ENCODE measurements at places on chromosomes 6 and 20.

GRCh38 chr6:30726506-30727413 lies 6.6 kb downstream of the TUBB start:
- DNase-seq, result no peak

- DNase-seq, result no peak
These were observed 20.1 kb upstream of the SERINC3 start for GRCh38 chr20:44541992-44542391.

DNA sequence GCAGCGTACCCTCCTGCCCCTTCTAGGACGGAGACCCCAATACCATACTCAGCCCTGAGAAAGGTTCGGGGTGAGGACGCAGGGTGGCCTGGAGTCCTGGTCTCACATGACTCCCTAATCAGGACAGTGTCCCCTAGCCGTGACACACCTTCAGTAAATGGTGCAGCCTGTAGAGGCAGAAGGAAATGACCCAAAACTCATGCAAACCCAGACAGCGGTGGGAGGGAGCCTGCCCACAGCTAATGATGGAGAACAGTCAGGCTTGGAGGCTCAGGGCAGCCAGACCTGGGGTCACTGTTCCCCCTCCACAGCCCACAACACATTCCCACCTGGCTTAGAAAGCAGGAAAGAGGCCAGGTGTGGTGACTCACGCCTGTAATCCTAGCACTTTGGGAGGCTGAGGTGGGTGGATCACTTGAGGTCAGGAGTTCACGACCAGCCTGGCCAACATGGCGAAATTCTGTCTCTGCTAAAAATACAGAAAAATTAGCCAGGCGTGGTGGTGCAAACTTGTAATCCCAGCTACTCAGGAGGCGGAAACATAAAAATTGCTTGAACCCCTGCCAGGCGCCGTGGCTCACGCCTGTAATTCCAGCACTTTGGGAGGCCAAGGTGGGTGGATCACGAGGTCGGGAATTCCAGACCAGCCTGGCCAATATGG lies 8.8 kb upstream of the HMGA1 start:
- no peak for DNase-seq

DNA sequence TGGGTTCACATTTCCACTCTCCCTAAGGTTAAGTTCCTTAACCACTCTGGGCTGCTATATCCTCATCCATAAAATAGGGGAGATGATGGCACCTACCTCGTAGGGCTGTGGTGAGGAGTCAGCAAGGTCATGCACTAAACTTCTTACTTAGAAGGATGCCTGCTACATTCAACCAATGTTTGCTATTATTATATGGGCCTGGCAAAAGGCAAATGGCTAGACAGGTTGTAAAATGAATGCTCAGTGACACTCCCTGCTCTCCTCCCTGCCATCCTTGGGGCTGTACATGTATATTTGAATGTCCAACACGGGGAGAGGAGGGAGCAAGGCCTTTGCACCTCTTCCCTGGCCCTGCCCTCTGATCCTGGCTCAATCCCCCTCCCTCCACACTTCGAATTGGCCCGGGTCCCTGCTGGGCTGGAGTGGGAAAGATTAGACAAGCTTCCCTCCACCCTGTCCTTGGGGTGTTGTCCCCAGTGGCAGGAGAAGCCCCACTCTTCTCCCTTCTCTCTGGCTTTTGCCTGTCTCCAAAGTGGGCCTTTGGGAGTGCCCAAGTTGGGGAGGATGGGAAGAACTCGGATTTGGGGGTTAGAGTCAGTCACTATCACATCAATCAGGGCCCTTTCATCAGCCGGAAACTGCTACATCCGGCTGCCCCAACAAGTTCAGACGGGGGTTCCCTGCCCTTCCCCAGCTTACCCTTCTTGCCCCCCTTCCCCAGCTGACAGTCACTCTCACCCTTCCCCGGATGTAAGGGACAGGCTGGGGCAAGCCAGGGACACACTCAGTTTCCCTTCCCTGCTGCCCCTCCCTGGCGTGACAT lies 36.3 kb upstream of the VEGFA start:
- no peak for DNase-seq

DNA sequence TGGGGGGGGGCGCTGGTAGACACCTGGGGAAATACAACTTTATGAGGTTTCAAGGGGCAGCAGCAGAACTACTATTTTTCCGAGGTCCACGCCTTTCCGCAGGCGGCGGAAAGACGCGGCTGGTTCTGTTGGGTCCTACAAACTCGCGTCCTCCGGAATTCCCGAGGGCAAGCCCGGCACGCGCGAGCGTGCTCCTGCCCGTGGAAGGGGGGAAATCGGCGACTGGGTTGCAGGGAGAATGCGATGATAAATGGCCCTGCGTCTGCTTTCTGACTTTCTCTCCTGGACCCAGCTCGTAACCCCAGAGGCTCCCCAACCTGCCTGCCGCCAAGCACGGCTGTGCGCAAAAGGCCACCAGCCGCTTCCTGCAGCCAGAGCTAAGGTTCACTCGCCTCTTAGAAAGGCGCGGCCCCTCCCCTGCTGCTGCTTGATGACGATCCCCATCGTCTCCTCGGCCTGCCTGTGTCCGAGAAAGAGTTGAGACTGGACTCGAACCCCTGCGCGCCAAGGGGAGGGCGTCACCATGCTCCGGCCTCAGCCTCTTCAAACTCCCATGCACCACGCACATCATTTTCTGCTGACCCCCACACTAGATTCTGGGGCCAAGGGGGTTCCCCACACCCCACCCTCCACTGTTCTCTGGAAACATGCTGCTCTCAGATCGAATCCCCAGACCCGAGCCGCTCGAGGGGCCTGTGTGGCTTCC lies 6.7 kb downstream of the FOXA2 start:
- no peak for DNase-seq

DNA sequence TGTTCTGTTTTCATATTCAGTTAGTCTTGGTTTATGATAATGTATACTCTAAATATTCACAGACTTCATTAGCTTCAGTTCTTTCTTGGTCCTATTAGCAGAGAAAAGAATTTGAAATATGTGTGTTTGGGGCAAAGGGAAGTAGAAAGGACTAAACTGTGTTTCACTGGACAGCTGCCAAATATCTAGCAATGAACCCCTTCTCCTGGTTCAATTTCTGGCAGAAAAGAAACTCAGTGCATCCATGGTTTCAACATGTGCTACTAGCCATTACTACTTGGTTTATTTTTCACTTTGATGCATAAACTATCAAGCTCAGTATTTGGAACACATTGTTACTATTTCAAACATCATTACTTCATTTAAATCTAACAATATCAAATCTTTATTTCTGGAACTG lies 43.6 kb downstream of the FBXL4 start:
- peak; percentile 18 for DNase-seq

DNA sequence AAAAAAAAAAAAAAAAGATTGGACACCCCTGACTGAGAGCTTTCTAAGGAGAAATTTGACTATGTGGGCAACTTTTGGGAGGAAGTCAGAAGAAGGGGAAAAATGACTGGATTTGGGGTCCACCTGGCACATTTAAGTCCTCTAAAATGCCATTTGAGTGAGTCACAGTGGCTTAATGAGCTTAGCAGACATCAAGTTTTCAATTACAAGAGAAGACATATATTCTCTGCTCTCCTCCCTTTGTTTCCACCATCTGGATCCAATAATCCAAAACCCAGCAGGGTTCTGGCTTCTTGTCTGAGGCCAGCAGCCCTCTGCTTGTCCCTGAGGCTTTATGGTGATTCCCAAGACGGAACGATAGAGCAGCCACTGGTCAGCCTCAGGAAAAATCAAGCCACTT lies 6.9 kb downstream of the PI3 start:
- peak; percentile 48 for DNase-seq

GRCh38 chr20:46174469-46175126 lies 56.5 kb downstream of the CD40 start:
- DNase-seq, result peak; percentile 15

DNA sequence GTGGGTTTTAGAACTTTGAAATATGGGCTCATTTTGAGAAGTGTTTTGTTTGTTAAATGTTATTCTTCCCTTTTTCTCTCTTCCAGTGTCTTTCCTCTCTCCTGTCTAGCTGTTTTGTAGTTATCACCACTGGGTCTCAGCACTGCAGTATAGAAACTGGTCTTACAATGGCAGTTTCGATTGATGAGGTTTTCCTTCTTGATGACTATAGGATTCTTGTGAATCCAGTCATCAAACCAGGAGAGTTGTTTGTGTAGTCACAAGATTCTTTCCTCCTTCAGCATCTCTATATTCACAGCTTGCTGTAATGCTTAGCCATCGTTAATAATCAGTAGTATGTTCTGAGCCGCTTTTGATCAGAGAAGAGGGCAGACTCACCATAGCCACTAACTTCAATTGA lies 172.3 kb downstream of the OGFRL1 start:
- DNase-seq, result peak; percentile 45

DNA sequence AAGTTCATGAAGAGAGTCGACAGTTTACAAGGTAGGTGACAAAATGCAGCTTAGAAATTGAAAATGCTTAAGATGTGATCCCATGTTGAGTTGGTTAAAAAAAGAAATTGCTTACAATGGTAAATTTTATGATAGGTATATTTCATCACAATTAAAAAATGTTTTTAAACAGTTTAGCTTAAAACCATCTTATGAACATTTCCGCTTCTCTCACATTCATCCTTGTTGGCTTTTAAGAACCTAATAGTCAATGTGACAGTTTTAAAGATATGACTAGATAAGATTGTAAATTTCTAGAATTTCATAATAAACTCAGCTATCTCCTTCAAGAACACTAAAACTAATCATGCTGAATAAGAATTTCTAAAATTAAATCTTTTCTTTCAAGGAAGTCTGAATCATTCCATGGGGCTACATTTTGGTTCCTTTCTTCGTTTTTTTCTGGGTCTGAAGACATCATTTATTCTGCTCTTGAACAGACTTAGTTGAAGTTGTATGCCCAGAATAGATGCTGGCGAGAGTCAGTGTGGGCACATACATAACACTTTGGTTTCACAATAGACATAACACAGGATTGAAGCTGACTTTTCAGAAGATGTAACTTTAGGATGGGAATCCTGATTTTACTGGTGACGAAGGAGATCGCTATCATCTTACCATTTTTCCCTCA lies 35.9 kb upstream of the LTV1 start:
- DNase-seq, result no peak

DNA sequence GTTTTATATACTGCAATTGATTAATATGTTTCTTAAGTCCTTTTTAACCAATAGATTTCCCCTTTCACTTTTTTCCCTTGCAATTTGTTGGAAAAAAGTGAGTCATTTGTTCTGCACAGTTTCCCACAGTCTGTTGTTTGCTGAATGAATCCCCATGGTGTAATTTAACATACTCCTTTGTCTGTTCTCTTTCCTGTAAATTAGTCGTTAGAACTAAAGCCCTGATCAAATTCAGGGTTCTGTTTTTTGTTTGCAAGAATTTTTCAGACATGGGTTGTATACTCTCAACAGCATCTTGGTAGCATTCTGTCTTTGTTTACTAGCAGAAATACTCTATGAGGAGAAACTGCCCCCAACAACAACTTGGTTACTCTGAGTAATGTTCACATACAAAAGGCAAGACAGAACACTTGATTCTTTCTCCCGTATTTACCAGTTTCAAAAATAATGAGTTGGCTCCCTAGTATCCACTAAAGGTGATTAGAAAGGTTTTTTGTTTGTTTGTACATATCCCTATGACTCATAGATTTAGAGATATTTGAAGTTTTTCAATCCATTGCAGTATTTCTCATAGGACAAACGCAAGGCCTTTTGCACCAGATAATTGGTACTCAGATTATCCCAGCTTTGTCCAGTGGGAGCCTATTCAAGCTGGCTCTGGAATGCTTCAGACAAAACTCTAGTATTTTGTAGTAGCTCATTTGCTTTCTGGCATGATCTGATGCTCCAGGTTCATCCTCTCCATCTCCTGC lies 16.5 kb downstream of the BLOC1S5 start:
- DNase-seq, result peak; percentile 39

DNA sequence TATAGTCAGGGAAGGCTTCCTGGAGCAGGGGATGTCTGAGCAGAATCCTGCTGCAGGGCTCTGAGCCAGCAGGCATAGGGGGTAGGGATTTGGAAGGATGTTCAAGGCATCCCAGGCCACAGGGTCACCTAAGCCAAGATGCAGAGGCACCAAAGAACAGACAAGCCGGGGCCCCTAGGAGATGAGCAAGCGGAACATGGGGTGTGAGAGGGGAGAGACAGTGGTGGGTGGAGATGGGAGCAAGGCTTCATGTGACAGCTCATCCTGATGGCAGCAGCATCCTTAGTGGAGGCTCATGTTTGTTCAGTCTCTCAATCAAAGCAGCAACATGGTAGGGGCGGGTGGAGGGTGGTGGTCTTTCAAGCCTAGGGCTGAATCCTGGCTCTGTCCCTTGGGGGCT lies 29.8 kb upstream of the TCP11 start:
- DNase-seq, result no peak

GRCh38 chr20:57062696-57063270 lies 203.7 kb downstream of the BMP7 start:
- no peak for DNase-seq

GRCh38 chr6:99241905-99242534 lies 107.5 kb downstream of the FAXC start:
- DNase-seq, result peak; percentile 20

GRCh38 chr6:47922391-47922790 lies 140.6 kb downstream of the OPN5 start:
- peak; percentile 15 for DNase-seq

DNA sequence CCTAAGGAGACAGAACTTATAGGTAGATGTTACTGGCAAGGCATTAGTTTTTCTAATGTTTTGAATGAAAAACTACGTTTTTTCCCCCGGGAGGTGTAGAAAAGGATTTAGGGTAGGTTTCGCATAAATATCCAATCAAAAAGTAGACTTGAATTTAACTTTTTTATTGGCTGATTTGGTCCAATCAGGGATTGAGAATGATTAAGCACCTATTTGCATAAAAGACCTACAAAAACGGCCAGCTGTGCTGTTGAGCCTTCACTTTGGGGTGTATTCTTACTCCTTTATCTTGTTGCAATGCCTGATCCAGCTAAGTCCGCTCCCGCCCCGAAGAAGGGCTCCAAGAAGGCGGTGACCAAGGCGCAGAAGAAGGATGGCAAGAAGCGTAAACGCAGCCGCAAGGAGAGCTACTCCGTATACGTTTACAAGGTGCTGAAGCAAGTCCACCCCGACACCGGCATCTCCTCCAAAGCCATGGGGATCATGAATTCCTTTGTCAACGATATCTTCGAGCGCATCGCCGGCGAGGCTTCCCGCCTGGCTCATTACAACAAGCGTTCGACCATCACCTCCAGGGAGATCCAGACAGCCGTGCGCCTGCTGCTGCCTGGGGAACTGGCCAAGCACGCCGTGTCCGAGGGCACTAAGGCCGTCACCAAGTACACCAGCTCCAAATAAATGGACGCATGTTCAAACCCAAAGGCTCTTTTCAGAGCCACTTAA lies 113.5 kb upstream of the BTN3A2 start:
- peak; percentile 84 for DNase-seq

Measured in astrocyte of the cerebellum (primary cell).